ENCODE measurements at places on chromosomes 6 and 20.

GRCh38 chr6:161418463-161418945 is 144.6 kb upstream of the AGPAT4 start:
- H3K36me3 ChIP-seq, result no peaks in the 10 kb centered on the region
- no peak overlapping the region for H3K27ac ChIP-seq
- H3K4me1 ChIP-seq, result no peaks in the 10 kb centered on the region

- H3K27me3 ChIP-seq, result no peaks in the 10 kb centered on the region
- H3K4me1 ChIP-seq, result no peaks in the 10 kb centered on the region
- DNase-seq, result no peak
- no peaks in the 10 kb centered on the region for H3K36me3 ChIP-seq
- H3K27ac ChIP-seq, result no peak overlapping the region
These were observed 174.2 kb upstream of the FUT9 start for GRCh38 chr6:95841560-95841959.

- no peak overlapping the region for H3K4me3 ChIP-seq
- no peak overlapping the region for H3K27ac ChIP-seq
These were observed 35.3 kb downstream of the KIF16B start for GRCh38 chr20:16537918-16538317.

GRCh38 chr6:53686355-53686940 is 20.9 kb upstream of the KLHL31 start:
- no peak overlapping the region for H3K4me3 ChIP-seq
- H3K27ac ChIP-seq, result no peak overlapping the region
- H3K27me3 ChIP-seq, result no peaks in the 10 kb centered on the region
- H3K36me3 ChIP-seq, result no peaks in the 10 kb centered on the region

- no peaks in the 10 kb centered on the region for H3K36me3 ChIP-seq
- H3K4me1 ChIP-seq, result no peaks in the 10 kb centered on the region
- H3K4me3 ChIP-seq, result no peak overlapping the region
- no peak for DNase-seq
These were observed 78.7 kb downstream of the PLCB4 start for GRCh38 chr20:9147547-9148024.

- peaks cover 8% of the 10 kb centered on the region for H3K36me3 ChIP-seq
- peak overlapping the region; percentile 96 for H3K4me3 ChIP-seq
- H3K4me1 ChIP-seq, result peaks cover 26% of the 10 kb centered on the region
- no peak for DNase-seq
These were observed 1.1 kb downstream of the ATP5F1E start for GRCh38 chr20:59030911-59031563.
